ENCODE measurements at places on chromosomes 5 and 9.

DNA sequence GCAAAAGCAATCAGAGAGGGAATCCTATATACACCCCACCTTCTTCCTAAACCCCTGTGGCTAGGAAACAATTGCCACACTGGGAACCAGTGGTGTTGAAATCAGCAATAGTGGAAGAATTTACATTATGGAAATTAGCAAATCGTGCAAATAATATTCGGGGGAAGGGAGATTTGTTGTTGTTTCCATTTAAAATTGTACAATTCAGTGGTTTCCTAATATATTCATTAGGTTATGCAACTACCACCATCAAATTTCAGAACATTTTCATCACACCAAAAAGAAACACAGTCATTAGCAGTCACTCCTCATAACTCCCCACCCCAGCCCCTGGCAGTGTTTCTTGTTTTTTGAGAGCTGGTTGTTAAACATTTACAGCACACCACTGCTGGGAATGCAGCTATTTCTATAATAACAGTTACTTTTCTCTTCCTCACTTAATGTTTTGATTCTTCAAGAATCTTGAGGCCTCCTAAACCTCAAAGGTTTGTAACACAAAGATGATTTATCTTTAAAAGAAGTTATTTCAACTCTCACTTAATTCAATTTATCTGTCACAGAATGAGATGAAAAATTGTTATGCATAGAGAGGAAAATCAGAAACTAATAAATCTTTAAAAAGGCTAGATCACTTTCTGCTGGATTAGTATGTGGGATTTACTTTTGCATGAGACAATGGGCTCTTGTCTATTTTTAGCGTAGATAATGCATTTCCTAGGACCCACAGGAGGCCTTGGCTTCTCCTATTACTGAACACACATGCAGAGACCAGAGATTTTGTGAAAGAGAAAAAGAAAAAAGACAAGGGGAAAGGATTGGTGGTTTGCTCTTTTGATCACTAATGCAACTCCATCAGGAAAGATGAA, 91.8 kb upstream of the DAPK1 start:
- no peak for DNase-seq

- DNase-seq: no peak
These were observed 60.1 kb downstream of the AMBP start for GRCh38 chr9:114017741-114018715.

DNA sequence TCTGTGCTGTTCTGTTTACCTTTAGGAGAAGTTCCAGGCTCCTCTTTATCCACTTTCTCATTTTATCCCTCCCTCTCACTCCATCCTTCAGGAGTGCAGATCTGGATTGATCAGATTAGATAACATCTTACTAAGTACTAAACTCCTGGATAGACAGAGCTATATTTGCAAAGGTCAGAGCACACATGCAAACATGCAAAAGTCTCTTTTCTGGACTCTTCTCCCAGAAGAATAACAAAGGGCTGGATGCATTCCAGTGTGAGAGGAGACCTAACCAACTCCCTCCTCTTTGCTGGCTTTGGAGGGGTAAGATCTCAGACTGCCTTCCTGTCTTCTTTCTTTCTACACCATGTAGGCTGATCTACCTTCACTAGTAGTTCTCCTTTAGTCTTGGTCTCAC, 21.4 kb downstream of the GARNL3 start:
- no peak for DNase-seq

DNA sequence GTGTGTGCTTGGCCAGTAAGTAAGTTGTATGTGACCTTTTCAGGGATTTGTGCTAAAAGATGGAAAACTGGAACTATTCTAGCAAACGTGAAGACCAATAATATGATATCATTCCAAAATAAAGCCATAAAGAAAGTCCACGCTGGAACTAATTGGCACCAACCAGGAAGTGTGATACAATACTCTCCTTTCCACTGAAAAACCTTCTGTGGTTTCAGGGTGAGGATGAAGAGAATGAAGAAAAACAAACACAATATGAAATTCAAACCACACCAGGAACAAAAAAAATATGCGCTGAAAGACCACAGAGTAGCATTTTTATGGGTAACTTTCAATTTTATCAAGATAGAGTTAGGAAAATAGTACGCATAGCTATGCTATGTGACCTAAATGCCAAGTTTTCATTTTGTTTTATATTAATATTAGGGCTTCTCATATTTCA, 105.8 kb downstream of the EFNA5 start:
- no peak for DNase-seq

- no peak for DNase-seq
These were observed 57.5 kb downstream of the ZNF510 start for GRCh38 chr9:96720435-96720834.

DNA sequence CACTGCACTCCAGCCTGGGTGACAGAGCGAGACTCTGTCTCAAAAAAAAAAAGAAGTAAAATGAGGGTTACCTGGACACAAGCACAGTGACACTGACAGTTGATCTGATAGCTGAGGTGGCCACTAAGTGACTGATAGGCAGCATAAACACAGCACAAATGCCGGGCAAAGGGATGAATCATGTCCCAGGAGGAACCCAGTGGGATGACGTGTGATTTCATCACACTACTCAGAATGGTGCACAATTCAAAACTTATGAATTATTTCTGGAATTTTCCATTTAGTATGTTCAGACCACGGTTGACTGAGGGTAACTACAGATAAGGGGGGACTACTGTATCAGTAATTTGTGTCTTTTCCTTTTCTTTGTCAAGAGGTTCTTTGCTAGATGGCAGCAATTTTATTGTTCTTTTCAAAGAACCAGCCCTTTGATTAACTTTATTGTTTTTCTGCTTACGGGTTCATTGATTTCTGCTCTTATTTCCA, 34.3 kb upstream of the RNF130 start:
- no peak for DNase-seq

DNA sequence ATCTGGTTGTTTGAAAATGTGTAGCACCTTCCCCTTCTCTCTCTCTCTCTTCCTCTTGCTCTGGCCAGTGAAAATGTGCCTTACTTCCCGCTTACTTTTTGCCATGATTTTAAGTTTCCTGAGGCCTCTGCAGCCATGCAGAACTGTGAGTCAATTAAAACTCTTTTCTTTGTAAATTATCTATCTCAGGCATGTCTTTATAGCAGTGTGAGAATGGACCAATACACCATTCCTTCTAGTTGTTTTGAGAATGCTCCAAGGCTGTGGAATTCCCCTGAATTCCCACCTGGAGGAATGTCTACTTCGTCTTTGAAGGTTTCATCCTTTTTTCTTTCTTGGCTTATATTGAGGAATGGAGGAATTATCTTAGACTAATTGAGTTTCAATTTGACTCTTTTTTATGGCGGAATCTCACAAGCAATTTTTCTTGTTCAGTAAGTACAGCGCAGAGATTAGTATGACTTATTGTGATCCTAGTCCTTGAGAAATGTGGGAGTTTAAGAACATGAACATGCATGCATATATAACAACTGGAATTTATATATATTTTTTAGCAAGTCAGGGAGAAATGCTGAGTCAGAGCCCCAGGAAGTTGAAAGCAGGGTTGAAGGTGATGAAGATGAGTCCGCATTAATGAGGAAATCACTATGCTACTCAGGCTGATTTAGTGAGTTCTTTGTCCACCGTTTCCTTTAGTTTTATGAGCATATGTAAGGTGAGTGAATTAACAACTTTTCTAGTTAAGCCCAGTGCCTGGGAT, 488.1 kb upstream of the ADAMTS16 start:
- DNase-seq: no peak

DNA sequence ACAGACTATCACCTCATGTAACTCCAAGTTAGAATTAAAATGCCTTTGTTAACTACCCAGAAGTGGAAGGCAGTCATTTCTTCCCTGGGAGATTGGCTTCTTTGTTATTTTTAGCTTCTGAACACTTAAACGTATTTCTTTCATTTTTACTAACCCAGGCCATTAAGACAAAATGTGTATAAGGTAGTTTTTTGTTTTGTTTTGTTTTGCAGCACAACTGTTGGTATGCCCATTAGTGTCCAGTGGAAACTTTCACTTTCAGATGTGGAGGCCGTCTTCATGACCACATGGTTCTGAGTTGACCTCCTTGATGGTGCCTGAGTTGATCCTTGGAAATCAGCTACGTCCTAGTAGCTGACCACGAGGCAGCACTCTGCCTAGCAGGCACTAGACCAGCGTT, 264.6 kb upstream of the ZNF608 start:
- DNase-seq: no peak

DNA sequence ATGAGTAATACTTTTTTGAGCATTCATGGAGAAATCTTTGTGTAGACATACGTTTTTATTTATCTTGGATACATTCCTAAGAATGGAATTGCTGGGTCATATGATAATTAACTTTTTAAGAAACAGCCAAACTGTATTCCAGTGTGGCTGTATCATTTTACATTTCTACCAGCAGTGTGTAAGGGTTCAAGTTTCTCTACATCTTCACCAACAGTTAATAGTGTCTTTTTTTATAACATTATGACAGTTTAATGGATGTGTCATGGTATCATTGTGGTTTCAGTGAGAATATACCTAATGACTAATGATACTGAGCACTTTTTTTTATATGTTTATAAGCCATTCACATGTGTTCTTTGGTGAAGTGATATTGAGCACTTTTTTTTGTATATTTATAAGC, 52.4 kb downstream of the NIPBL start:
- no peak for DNase-seq

DNA sequence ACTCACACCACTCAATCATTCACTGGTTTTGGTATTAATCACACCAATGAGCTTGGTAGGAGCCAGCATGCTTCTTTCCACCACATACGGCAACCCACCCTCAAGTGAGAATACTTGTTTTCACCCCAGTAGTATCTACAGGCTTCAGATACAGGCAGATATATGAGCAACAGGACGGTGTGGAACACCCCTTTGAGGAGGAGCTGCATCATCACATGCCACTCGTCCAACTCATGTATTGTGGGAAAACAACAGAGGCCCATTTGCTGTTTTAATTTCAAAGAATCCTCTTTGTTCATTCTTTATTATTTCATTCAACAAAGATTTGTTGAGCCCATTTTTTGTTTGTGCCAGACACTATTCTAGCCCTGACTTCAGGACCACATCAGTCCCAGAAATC, 46.0 kb downstream of the RORB start:
- DNase-seq: peak; percentile 23

DNA sequence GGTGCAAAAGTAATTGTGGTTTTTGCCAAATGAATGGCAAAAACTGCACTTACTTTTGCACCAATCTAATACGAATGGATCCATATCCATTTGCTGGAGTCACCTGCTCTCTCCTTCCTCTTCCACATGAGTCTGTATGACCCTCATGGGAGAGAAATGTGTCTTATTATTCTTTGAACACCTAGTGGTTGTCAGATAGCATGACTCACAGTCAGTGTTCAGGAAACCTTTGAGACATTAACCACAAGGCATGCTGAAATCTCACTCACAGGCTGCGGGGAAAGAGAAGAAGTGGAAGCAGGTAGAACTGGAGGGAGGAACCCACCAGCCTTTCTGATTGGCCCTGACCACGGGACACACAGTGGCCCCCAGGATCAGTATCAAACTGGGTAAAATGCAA, 222.8 kb upstream of the KLF4 start:
- no peak for DNase-seq

DNA sequence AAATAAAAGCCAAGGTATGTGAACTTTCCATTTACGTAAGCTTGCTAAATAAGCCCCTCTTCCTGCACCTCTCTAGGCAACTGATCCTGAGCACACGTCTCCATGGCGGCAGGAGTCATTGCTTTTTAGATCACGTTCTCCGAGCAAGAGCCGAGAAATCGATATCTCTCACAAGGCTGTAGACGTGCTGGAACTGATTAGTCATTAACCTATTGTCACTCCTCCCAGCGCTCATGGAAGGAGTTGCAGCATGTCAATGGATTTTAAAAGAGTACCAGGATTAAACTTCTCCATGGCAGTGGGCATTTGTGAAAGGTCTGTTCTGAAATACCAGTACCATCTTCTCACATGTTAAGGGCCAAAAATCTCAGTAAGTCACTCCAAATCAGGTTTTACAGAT, 4.7 kb upstream of the ADCY2 start:
- no peak for DNase-seq

GRCh38 chr5:72662305-72662704, 154.2 kb upstream of the TNPO1 start:
- DNase-seq: no peak

- DNase-seq: no peak
These were observed 61.6 kb downstream of the COL27A1 start for GRCh38 chr9:114216976-114217375.

- no peak for DNase-seq
These were observed 25.6 kb downstream of the MOCS2 start for GRCh38 chr5:53083927-53084326.

- DNase-seq: no peak
These were observed 20.1 kb downstream of the CLPTM1L start for GRCh38 chr5:1324719-1325190.

DNA sequence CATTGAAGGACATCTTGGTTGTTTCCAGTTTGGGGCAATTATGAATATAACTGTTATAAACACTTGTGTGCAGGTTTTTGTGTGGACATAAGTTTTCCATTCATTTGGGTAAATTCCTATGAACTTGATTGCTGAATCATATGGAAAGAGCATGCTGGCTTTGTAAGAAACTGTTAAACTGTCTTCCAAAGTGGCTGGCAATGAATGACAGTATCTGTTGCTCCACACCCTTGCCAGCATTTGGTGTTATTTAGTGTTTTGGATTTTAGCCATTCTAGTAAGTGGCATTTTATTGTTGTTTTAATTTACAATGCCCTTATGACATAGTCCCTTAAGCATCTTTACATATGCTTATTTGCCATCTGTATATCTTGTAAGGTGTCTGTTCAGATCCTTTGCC, 29.8 kb upstream of the UGT3A2 start:
- DNase-seq: no peak

GRCh38 chr5:116887104-116887503, 312.5 kb upstream of the SEMA6A start:
- no peak for DNase-seq

GRCh38 chr5:77022511-77023417, 7.4 kb upstream of the AGGF1 start:
- no peak for DNase-seq

- DNase-seq: no peak
These were observed 131.4 kb upstream of the TRIM32 start for GRCh38 chr9:116555556-116556155.

- DNase-seq: no peak
These were observed 133.4 kb downstream of the SEMA6A start for GRCh38 chr5:116441223-116441622.

- DNase-seq: no peak
These were observed 2.8 kb upstream of the ENTREP1 start for GRCh38 chr9:69322256-69322655.

DNA sequence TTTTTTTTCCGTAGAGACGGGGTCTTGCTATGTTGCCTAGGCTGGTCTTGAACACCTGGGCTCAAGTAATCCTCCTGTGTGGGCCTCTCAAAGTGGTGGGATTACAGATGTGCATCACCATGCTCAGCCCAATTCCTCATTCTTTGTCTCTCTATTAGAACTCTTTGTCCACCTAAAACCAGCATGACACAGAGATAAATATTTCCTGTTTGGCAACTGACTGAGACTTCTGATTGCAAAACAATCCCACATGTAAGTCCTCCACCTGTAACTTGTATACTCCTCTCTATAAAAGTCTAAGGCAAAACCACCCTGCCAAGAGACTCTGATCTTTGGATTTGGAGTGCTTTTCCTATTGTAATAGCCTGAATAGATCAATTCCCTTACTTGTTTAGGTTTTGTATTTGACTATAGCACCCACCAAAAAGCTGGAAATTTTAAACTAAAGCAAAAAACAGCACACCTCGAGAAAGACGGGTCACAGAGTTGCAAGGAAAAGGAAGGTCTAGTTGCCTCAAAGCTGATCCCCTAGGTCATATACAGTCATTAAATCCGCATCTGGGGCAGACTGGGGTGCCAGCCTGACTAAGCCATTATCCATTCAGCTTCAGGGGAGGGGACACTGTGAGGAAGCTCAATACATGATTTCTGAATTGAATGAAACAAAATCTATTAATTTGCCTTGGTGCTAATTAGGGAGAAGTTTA, 13.5 kb upstream of the KIF27 start:
- no peak for DNase-seq
